GM04504 (cell line): ENCODE measurements at places on chromosomes 12 and 14.
A peak's percentile ranks its signal among the peaks of the same experiment; 100 is the strongest.

GRCh38 chr12:16562435-16562834, 43.5 kb downstream of the LMO3 start:
- no peak for DNase-seq

DNA sequence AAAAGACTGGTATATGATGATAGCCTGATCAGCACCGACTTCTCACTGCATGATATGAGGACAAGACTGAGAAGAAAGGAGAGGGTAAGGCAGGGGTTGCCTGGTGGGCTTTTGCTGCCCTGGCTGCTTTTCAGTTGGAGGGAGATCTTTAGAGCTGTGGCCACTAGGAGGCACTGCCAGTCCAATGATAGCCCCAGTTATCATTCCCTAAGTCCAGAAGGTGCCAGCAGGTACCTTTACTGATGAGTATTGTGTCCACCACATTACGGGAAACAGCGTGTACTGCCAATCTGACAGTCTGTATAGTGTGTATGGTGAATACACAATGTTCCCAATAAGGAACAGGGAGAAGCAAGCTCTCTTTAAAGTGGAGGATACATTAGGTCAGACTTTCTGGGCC, 55.8 kb upstream of the CCDC175 start:
- DNase-seq, result no peak

DNA sequence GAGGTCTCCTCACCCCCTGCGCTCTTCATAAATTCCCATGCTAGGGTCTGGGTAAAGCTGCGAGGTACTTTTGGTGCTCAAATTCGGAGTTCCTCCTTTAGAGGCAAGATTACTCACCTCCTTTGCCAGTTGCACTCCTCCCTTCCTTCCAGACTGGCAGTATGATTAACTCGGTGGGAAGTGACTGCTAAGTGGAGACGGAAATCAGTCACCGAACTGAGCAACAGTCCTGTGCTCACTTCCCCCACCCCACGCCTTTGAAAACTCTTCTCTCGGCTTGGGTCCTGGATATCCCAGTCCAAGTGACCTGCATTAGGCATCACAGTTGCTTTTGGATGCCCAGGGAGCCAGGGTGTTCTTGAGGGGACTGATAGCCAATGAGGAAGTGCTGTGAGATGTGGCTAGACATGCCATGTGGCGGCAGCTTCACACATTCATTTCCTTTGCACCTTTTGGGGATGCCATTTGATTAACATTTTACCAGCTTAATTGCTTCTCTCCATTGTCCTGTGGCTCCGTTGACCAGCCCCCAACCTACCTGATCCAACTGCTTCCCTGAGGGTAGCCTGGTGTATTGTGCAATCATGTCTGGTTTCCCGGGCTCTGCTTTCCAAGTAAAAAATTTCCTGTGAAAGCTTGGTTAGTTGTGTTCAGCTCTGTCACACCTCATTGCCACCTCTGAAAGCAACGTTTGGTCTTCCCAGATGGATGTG, 840 bp downstream of the PNP start:
- no peak for DNase-seq

DNA sequence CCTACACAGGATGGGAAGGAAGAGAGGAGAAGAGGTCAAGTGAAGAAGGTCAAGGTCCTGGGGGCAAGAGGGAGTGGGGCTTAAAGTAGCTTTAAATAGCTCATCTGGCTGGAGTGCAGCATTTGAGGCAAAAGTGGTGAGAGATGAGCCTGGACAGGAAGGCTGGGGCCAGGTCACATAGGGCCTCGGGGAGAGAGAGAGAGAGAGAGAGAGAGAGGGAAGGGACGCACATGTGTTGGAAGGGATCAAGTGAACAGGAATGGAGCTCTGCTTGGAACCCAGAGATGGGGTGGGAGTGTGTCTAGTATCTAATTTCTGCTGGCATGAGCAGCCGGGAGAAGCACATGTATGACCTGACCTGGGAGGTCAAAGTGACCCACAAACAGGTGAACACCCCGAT, 407.5 kb downstream of the MED13L start:
- DNase-seq, result no peak

DNA sequence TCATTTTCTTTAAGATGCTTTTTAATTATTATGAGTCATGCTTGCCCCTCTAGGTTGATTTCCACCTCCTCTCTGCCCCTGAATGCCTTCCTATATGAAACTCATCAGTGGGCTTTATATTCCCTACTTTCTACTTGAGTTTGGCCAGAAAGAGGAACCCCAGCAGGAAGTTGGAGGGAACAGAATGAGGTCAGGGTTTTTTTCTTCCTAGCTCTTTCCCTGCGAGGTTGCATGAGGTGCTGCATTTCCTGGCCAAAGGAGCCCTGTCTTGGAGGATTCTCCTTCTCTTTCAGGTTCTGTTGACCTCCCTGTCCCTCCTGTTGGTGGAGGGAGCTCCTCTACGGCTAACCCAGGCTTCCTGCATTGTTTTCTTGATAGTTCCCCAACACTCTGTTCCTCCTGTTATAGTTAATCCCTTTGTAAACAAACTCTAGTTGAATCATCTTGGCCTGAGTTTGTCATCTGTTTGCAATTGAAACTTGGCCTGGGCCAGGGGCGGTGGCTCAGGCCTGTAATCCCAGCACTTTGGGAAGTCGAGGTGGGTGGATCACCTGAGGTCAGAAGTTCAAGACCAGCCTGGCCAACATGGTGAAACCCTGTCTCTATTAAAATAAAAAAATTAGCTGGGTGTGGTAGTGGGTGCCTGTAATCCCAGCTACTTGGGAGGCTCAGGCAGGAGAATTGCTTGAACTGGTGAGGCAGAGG, 15.3 kb upstream of the SPIC start:
- peak; percentile 8 for DNase-seq

GRCh38 chr12:92208613-92209121, 63.0 kb upstream of the BTG1 start:
- peak; percentile 48 for DNase-seq

DNA sequence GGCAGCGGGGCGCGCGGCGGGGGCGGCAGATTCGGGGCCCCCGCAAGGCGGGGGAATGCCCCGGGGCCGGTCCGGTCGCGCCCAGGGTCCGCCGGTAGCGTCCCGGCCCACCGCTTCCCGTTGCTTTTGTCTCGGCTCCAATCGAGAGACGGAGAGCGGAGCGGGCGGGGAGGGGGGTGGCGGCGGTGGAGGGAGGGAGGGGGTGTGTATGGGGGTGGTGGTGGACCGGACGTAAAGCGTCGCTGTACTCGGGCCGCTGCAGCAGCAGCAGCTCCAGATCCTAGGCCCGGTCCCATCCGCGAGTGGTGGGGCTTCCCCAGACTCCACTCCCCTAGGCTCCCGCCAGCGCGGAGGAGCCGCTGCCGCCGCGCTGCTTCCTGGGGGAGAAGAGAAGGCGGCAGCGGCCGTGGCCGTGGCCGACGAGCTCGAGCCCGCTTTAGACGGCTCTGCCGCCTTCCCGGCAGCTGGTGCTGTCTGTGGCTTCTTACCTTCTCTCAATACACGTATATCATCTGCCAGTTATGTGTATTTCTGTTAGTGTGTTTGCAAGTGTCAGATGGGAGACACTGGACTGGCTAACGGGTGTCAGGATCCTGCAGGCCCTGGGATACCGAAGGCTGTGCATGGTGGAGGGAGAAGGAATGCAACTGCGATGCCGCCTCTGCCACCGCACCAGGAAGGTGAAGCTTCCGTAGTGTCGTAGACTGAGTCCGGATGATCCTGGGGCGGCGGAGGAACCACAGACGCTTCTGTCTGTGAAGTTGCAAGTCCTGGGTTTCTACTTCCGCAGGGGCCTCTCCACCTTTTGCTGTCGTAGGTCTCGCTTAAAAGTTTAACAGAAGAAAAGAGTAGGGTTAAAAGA, 508 bp downstream of the CNOT2 start:
- DNase-seq, result no peak
